ENCODE measurements at places on chromosomes 2 and 18. TPM values are rescaled to one million over a fixed set of nuclear protein-coding genes. Genes with fewer than 3 reads are reported as not detected.

The REV1 gene
- total RNA-seq = 45.6 TPM

The GRB14 gene
- 46.3 TPM for total RNA-seq

The CD8A gene
- 0.13 TPM for total RNA-seq

The CNTNAP5 gene
- total RNA-seq = 8.9 TPM

The WDR12 gene
- total RNA-seq = 62.2 TPM

The LYG2 gene
- total RNA-seq = not detected

The PROKR1 gene
- total RNA-seq = 0.12 TPM

The B4GALT6 gene
- total RNA-seq = 33.1 TPM

The SLC66A3 gene
- total RNA-seq = 5.0 TPM

The ZSWIM2 gene
- total RNA-seq = not detected

The FAM161A gene
- 19.0 TPM for total RNA-seq

The NGEF gene
- total RNA-seq = 0.71 TPM

The ANKRD62 gene
- not detected for total RNA-seq

The BOLL gene
- 0.22 TPM for total RNA-seq

The TRIB2 gene
- total RNA-seq = 57.8 TPM

The ASPRV1 gene
- total RNA-seq = 1.2 TPM

The L3MBTL4 gene
- total RNA-seq = 8.0 TPM

The RND3 gene
- 40.3 TPM for total RNA-seq

The IFT172 gene
- 43.7 TPM for total RNA-seq

The QPCT gene
- total RNA-seq = 2.7 TPM

The ACVR1C gene
- total RNA-seq = 2.4 TPM

The LIMS2 gene
- total RNA-seq = 6.1 TPM

The MC5R gene
- not detected for total RNA-seq

The ALPG gene
- total RNA-seq = not detected
